ENCODE measurements at places on chromosomes 3 and 15.

DNA sequence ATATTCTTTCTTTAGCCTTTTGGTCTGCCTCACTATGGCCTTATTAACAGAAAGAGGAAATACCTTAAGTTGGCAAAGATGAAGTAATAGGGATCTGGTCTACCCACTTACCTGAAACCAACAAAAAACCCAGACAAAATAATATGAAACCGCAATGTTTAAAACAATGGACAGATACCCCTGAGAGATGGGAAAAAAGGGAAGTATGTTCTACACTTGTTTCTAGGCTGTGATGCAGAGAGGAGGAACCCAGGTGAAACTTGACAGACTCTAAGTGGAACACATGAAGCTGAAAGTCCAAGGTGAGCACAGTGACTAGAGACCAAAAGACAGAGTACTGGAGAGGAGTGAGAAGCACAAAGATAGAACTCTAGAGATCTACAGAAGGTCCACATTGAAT, 78.4 kb downstream of the NR2E3 start:
- peaks cover 6% of the 10 kb centered on the region for H3K36me3 ChIP-seq
- no peak overlapping the region for H3K27ac ChIP-seq
- no peak for DNase-seq
- H3K4me3 ChIP-seq, result no peak overlapping the region

- DNase-seq, result peak; percentile 71
- H3K27ac ChIP-seq, result no peak overlapping the region
- no peaks in the 10 kb centered on the region for H3K36me3 ChIP-seq
- H3K27me3 ChIP-seq, result no peaks in the 10 kb centered on the region
- H3K4me3 ChIP-seq, result no peak overlapping the region
These were observed 24.0 kb upstream of the C3orf70 start for GRCh38 chr3:185176750-185177359.

GRCh38 chr3:46492890-46493547, 4.8 kb upstream of the RTP3 start:
- no peaks in the 10 kb centered on the region for H3K27me3 ChIP-seq
- no peaks in the 10 kb centered on the region for H3K4me1 ChIP-seq
- no peak for DNase-seq
- no peaks in the 10 kb centered on the region for H3K36me3 ChIP-seq

DNA sequence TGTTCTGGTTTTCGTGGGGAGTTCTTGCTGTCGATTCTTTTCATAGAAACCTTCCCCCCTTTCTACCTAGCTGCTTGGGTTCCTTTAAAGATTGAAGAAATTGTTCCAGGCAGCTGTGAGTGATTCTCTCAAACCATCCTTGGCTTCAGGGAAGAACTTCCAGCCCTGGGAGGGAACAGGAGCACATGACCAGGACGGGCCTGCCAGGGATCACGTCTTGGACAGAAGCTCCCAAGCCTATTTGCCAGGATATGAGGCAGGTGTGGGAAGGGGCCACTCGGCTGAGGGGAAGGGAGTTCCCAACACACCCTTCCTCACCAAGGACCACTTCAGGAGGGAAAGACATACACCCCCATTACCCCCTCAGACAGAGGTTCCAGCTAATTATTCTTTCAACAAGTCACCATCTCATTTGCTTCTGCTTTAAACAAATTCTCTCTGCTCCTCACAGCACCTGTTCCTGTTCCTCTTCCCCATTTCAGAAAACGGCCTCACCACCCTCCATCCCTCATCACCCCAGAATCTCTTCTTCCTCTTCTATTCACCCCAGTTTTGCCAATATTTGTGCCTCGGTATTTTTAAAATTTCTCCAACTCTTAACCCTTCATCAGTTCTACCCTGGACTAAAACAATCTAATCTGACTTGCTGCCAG, 62.5 kb downstream of the WHAMM start:
- peaks cover 3% of the 10 kb centered on the region for H3K4me1 ChIP-seq
- no peaks in the 10 kb centered on the region for H3K36me3 ChIP-seq
- H3K27me3 ChIP-seq, result no peaks in the 10 kb centered on the region
- H3K4me3 ChIP-seq, result no peak overlapping the region
- DNase-seq, result no peak
